ENCODE measurements at places on chromosomes 5 and 9.

DNA sequence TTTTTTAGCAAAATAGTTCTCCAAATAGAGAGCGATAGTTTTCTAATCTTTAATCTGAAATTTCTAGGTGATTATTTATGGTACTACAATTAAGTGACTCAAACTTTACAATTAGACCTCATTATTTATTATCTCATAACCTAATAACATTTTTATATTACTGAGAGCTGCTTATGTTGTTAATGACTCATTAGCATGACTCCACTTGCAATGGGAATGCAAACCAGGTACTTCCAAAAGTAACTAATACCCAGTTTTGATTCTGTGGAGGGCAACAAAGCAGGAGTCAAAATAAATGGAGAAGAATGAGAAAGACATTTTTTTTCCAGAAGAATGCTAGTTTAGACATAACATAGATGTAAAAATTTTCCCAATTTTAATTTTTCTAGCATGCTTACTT is 466.0 kb downstream of the PLK2 start:
- no peak for DNase-seq

- no peak for DNase-seq
Measured at GRCh38 chr5:62593331-62593730, 14.7 kb downstream of the LRRC70 start.

DNA sequence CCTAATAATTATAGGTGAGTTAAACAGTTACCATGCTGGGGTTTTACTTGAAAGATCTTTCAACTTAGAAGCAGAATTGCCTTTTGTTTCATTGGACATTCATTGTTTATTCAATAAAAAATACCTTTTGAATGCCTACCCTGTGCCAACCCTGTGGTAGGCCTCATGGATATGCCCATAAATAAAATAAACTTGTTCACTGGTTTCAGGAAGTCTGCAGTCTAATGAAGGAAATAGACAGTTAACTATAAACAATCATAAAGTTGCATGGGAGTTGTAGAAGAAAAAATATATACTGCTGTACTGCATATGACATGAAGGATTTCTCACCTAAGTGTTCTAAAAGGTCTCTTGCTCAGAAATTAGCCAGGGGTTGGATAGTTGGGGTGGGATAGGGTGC is 5.3 kb upstream of the GPR21 start:
- DNase-seq = no peak

- no peak for DNase-seq
Measured at GRCh38 chr9:123425836-123426365, 69.9 kb downstream of the CRB2 start.

- DNase-seq = no peak
Measured at GRCh38 chr5:88780736-88781135, 102.2 kb downstream of the MEF2C start.

DNA sequence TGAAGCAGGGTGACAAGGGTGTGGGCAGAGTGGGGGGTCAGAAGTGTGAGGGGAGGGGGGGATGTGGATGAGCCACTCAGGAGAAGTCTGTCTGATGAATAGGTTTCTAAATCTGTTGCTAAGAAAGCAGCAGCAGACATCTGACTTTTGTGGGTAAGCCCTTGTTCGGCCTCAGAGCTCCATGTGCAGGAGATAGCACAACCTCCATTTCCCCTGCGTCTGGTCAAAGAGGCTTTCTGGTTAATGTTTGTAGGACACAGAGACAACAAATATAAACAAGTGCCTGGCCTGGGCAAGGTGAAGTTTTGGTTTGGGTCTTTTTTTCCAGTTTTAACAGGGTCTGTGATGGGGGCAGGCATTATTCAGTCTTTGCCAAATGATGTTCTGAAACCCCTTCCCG is 57.0 kb upstream of the GNE start:
- DNase-seq = no peak

- peak; percentile 72 for DNase-seq
Measured at GRCh38 chr9:135602789-135603481, 36.4 kb downstream of the GLT6D1 start.

- no peak for DNase-seq
Measured at GRCh38 chr9:74949859-74950855, 2.6 kb downstream of the C9orf40 start.

GRCh38 chr9:7935681-7936080 is 136.1 kb upstream of the DMAC1 start:
- no peak for DNase-seq

- DNase-seq = no peak
Measured at GRCh38 chr9:15423231-15423985, 732 bp downstream of the SNAPC3 start.

DNA sequence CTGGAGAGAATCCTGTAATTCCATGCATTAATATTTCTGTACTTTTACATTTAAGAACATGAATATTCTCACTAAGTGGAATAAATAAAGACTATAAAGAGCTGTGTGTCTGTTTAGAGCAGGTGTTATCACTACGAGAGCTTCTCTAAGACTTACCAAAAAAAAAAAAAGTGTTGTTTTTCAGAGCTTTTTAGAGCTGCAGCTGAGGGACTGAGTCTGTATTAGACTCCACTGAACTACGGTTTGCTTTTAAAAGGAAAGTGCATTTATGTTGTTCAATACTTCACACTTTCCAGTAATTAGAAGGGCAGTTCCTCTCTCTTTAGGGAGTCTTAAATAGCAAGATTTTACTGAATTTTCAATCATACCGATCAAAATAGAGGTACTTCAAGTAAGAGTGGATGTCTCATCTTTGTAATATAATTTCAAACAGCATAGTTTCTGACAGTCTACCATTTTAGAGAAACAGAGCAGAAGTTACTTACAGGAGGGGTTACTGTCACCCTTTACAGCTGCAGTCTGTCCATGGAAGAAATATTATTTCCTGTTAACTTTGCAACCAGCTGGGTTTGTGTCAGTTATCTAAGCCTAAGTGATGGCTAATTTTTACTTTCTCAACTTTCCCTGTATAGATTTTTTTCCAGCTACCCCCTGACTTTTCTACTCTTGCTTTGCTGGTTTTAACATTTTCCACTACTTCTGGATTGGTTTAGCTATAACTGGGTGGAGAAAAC is 2.4 kb downstream of the SYK start:
- no peak for DNase-seq

DNA sequence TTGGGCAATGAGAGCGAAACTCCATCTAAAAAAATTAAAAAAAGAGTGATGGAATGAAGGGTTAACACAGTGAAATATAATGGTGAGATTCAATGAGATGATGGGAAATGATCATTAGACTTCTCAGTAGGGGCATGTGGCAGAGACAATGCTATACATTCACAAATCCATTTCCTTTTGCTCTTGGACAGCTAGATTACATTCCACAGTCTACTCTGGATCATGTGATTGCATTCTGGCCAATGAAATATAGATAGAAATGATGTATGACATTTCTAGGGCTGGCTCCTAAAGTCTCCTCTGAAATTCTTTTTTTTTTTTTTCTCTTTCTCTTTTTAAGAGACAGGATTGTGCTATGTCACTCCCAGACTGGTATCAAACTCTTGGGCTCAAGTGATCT is 3.8 kb upstream of the GALT start:
- DNase-seq = no peak

- no peak for DNase-seq
Measured at GRCh38 chr9:123112015-123112975, 78.8 kb downstream of the GPR21 start.

GRCh38 chr5:148746826-148747535 is 79.4 kb upstream of the ADRB2 start:
- DNase-seq = no peak

DNA sequence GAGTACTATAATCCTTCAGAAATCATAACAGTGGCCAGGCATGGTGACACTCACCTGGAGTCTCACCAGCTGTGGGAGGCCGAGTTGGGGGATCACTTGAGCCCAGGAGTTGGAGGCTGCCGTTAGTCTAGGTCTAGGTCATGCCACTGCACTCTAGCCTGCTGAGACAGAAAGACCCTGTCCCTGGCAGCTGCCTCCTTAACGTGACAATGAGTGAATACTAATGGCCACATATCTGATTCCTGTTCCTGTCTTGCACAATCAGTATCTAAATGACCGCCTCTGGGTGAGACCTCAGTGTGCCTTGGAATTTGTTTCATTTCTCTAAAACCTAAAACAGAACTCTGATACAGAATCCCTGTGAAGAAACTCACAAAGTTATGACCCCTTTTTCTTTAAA is 131.0 kb upstream of the DAB2 start:
- DNase-seq = no peak

GRCh38 chr5:146947181-146947941 is 68.8 kb upstream of the PPP2R2B start:
- peak; percentile 51 for DNase-seq

GRCh38 chr5:17944046-17944445 is 309.8 kb downstream of the TAF11L14 start:
- no peak for DNase-seq

DNA sequence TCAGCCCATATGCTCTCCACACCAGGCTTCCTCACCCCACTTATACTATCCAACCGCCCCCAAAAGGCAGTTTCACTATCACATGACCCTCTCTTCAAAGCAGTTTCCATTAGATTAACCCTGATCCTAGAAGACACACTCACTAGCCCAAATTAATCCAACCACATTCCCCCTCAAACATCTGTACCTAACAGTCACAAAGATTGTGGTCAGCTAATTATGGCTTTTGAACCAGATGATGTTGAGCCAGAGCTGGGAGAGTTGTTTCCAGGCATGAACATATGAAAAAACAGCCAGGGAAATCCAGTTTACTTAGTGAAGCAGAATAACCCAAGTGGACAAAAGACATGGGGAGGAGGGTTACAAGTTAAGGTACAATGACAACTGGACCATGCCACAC is 131.2 kb downstream of the SPOCK1 start:
- no peak for DNase-seq

DNA sequence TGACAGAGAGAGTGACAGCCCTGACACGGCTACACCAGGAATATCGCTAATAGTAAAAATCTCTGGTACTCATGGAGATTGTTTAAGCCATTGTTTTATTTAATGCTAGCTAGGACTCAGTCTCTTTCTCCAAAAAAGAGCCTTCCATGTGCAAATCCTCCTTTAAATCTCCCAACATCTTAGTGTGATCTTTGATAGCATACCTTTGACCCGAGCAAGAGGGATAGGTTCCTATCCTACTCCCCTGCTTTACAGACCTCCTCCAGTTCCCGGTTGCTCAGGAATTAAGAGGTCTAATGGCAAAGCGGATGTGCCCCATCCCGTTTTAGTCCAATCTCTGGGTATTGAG is 663 bp upstream of the FRMD3 start:
- DNase-seq = no peak

DNA sequence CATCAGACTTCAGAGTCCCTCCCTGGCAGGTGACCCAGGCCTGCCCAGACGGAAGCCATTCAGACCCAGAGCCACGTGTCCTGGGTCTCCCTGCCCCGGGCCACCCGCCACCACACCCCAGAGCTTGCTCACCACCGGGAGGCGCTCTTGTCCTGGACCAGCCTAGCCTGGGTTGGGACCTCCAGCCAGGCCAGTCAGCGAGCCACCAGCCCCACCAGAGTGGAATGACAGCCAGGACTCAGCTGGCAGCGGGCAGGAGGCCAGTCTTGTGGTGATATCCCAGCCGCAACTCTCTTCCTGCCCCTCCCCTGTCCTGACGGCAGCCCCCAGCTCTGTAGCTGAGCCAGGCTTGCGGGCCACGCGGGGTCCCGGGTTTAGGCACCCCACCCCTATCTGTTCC is 1.7 kb upstream of the PTGDS start:
- DNase-seq = no peak

Measured in D341Med (cell line).